Kidney epithelial cell (primary cell): ENCODE measurements at places on chromosomes 1 and 21. TPM values are rescaled to one million over a fixed set of nuclear protein-coding genes. Genes with fewer than 3 reads are reported as not detected.

Gene PTGFR
- 0.21 and 0.38 TPM in 2 replicates for total RNA-seq

Gene FAM163A
- 0.17 and 0.21 TPM in 2 replicates for total RNA-seq

DNA sequence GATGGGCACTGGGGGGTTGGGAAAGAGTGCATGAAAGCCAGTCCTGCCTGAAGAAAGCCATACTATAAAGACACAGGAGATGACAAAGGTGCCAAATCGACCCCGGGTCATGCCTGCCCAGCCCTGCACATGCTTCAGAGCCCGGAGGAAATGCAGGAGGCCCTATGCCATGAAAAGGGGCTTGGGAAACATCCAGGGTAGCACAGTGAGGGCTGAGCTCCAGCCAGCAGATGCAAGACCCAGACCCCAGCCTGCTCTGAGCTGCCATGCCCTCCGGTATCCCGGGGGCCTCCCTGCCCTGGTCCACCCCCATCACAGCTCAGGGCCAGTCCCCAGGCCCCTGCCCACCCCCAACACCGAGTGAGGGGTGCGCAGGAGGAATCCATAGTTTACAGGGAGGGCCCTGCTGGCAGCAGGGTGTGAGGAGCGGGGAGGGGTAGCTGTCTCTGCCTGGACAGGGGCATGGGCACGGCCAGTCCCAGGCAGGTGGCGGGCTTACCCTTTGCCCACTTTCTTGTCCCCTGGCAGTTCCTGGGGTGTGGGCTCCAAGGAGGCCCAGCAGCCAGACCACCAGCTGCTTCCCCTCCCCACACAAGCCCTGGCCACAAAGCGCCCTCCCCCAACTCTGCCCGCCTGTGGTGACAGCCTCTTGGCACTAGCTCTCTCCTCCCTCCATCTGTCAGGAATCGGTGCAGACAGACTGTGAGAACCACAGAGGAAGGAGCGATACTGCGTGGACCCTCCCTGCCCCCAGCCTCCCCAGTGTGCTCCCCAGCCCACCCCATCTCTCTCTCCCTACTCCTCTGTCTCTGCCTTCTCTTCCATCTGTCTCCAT lies 16.8 kb downstream of the LRP8 start:
- no peak for DNase-seq

Gene ETV3L
- not detected in 2 replicates for total RNA-seq

- DNase-seq = no peak
These were observed 42.6 kb upstream of the PIGV start for GRCh38 chr1:26745191-26745590.
